ENCODE measurements at places on chromosomes 6 and 20.

GRCh38 chr20:22223236-22223635, 361.1 kb downstream of the FOXA2 start:
- DNase-seq = no peak

GRCh38 chr6:91083211-91083610, 496.3 kb upstream of the MAP3K7 start:
- DNase-seq = no peak

DNA sequence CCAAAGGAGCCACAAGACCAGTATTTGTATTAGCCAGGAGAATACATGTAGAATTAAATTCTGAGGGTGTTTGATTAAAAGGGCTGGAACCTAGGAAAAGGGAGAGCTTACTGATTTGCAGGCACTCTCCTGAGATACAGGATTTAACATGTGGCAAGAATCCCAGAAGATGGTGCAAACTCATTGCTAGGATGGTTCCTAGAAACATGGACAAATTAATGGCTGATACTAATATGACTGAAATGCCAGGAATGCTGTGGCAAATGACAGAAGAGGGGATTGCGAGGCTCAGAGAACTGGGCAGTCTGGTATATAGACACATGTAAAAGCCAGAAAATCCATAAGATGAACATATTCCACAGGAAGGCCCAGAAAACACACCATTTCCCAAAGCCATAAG, 118.1 kb downstream of the RWDD2A start:
- no peak for DNase-seq

GRCh38 chr6:43254138-43254817, 11.0 kb downstream of the TTBK1 start:
- DNase-seq = no peak

DNA sequence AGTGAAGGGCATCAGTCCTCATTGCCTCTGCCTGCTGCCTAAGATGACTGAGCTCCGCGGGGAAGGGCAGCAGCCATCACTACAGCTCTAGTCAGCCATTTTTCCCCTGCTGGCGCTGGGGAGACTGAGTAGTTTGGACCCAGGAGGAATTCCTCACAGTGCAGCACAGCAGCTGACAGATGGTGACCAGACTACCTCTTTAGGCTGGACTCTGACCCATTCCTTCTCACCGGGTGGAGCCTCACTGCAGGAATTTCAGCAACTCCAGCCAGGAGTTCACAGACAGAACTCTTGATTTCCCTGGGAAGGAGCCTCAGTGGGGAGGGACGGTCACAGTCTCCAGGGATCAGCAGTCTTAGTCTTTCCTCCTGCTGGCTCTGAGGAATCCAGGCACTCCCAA, 492.0 kb upstream of the MMS22L start:
- DNase-seq = no peak

DNA sequence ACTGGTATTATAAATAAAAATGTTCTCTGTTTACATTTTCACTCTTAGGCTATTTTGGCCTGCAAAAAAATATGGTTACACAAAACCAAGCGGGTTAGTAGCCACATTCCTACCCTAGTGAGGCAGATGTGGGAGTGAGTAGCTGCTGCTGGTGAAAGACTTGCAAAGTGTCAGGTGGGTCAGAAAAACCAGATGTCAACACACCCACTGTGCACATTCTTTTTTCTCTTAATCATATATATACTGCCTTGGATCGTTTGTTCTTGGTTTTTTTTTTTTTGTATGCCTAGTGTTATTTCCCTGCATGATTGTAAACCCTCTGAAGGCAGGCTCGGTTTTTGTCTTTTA, 68.0 kb upstream of the TFB1M start:
- DNase-seq = no peak

- no peak for DNase-seq
Measured at GRCh38 chr20:39946053-39946810, 742.8 kb downstream of the MAFB start.

GRCh38 chr20:17797161-17797560, 97.4 kb downstream of the BANF2 start:
- DNase-seq = no peak

DNA sequence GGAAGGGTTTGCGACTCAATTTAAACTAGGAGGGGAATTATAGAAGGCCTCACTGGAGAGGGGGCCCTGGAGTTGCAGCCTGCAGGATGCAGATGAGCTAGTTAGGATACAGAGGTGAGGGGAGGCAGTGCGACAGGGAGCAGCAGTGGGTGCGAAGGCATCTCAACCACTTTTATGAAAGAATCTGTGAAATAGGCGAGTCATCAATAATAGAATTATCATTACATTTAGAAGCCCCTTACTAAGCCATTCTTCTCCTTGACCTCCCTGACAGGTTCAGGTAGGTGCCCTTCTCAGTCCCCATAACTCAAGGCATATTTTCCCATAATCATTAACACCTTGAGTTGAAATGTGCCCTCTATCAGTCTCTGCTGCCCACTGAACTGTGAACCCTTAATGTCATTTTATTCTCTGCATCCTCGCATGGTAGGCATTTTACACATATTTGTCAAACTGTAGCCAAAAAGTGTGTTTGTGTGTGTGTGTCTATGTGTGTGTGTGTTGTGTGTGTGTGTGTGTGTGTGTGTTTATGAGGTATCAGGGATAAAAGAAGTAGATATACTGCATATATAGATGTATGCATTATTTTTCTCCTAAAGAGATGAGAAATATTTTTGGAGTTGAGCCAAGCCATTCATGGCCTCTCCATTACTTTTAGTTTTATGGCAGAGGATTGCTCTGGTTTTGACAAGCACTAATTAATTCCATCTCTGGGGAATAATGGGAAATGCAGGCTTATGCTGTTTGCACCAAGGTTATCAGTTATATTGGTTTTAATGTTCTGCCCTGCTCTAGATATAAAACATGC, 898.8 kb downstream of the KIF16B start:
- DNase-seq = no peak
